A549 treated with ZK216348 at 1 μM for 4 hours (cell line): ENCODE measurements at places on chromosomes 7 and 10. TPM values are rescaled to one million over a fixed set of nuclear protein-coding genes. Genes with fewer than 3 reads are reported as not detected.

Gene OGDH
- 20.8 to 37.6 TPM (median 31.5 TPM) in 5 replicates for total RNA-seq

Gene WAPL
- 13.0 to 17.8 TPM (median 14.6 TPM) in 5 replicates for total RNA-seq

Gene FKBP6
- total RNA-seq = not detected in 5 replicates

Gene KIAA1217
- total RNA-seq = 1.4 to 2.1 TPM (median 1.9 TPM) in 5 replicates

Gene CD36
- 0.14 to 0.19 TPM in 2 of 5 replicates, not detected in the others for total RNA-seq

Gene C10orf143
- 0.20 to 1.1 TPM (median 0.71 TPM) in 5 replicates for total RNA-seq

Gene SPDYE6
- total RNA-seq = not detected in 5 replicates

Gene GPR141
- total RNA-seq = not detected in 5 replicates

Gene FOXP2
- not detected in 5 replicates for total RNA-seq

Gene MSMB
- not detected in 5 replicates for total RNA-seq

Gene AKR1C1
- total RNA-seq = 498 to 596 TPM (median 584 TPM) in 5 replicates

Gene GARIN1A
- 0.52 to 1.2 TPM (median 0.75 TPM) in 5 replicates for total RNA-seq

Gene ASZ1
- not detected in 5 replicates for total RNA-seq

Gene WDR91
- 6.9 to 10.2 TPM (median 7.6 TPM) in 5 replicates for total RNA-seq

Gene RAMP3
- not detected in 5 replicates for total RNA-seq

Gene IFRD1
- total RNA-seq = 26.9 to 33.3 TPM (median 31.8 TPM) in 5 replicates

Gene HOXA9
- 0.29 to 0.79 TPM (median 0.38 TPM) in 5 replicates for total RNA-seq

Gene GRID2IP
- not detected in 5 replicates for total RNA-seq
